ENCODE measurements at places on chromosomes 16 and 17.
A peak's percentile ranks its signal among the peaks of the same experiment; 100 is the strongest.

DNA sequence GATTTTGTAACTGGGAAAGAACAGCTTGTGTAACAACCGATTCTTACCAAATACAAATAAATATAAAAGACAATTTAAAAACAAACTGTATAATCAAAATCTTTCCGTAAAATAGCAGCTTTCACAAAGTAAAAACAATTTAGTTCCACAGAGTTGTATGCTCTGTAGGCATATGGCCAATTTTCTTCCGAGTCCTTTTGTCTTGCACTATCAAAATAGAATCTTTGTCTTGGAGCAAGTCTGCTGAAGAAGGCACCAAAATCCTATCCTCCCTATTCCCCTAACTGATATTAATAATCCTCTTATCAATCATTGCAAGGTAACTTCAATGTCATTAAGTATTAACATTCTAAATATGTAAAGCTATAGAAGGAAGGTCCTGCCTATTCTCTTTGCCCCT, 7.6 kb downstream of the THUMPD1 start:
- DNase-seq, result no peak

DNA sequence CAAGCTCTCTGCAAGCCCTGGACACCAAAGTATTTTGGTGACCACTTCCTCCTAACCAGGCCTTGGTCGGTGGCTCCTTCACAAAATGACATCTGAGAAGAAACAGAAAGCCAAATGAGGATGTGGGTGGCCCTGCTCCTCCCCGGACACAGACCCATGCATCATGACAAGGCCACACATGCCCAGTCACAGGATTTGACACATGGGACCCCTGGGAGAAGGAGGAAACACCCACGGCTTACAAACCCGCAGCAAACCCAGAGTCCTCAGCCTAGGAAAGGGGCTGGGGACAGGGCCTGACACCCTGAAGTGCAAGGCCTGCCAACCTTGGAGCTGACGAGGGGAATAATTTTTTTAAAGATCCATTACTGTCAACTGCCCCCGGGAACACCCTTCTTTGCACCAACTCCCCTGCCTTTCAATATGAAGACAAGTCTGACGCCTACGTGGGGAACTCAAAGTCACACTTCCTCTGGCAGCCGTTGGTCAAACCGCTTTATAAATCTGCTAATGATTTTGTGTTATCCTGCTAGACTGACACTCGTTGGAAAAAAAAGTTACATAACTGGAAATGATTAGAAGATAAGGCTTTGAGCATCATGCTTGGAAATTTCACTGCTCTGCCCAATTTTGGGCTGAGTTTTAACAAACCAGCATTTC, 41.3 kb downstream of the GAS7 start:
- DNase-seq, result no peak

- DNase-seq, result no peak
Observed at GRCh38 chr17:30921544-30922196, at the start of gene ADAP2. Gene ADAP2, plus strand, starts transcription at chr17:30921945. Its CDS starts 70 bp downstream, at chr17:30922015.

DNA sequence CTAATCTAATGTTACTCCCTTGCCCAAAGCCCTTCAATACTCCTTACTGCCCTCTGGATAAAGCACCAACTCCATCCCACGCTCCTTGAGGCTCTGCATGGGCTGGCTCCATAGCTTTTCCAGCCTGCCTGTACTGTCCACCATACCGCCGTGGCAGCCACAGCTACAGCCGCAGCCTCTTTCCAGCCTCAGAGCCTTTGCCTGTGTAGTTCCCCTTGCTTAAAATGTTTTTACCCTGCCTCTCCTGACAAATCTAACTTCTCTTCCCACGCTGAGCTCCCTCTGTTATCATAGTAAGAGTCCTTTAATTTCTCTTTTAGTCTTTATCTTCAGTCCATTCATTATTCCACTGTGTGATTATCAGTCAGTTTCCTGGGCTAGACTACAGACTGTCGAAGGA, 22.0 kb downstream of the TEX14 start:
- DNase-seq, result no peak

GRCh38 chr17:58311429-58311894, 17.1 kb downstream of the TSPOAP1 start:
- no peak for DNase-seq

GRCh38 chr17:11618861-11619566, 20.7 kb downstream of the DNAH9 start:
- no peak for DNase-seq

GRCh38 chr16:51940183-51940582, 606.8 kb downstream of the TOX3 start:
- no peak for DNase-seq

DNA sequence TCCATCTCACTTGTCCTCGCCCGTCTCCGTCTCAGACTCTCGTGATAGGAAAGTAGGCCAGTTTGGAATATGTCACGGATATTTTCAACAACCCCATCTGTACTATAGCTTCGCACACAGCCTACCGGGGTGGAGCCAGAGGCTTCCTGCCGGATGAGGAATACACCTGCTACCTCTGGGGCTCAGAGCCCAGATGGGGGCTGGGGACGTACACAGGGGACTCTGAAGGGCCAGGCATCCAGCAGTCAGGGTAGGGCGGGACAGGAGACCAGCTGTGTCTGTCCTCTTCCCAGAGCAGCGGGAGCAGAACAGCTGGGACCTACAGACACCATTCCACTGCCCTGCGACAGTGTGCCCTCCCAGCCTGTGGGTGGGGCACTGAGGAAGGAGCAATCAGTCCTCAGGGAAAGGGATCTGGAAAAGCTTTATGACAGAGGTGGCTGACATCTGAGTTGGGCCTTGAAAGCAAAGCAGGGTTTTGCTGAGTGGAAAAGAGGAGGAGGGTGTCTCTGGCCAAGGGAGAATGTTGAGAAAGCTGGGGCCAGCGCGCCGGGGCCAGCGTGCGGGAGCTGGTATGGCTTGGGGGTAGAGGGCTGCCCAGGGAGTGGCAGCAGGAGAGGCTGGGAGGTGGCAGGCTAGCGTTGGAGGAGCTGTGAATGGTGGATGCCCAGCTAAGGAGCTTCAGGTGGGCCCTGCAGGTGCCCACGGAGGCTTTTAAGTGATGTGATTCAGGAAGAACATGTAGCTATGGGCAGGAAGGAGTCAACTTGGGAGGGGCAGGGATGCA, 11.5 kb upstream of the SRCIN1 start:
- DNase-seq, result no peak

DNA sequence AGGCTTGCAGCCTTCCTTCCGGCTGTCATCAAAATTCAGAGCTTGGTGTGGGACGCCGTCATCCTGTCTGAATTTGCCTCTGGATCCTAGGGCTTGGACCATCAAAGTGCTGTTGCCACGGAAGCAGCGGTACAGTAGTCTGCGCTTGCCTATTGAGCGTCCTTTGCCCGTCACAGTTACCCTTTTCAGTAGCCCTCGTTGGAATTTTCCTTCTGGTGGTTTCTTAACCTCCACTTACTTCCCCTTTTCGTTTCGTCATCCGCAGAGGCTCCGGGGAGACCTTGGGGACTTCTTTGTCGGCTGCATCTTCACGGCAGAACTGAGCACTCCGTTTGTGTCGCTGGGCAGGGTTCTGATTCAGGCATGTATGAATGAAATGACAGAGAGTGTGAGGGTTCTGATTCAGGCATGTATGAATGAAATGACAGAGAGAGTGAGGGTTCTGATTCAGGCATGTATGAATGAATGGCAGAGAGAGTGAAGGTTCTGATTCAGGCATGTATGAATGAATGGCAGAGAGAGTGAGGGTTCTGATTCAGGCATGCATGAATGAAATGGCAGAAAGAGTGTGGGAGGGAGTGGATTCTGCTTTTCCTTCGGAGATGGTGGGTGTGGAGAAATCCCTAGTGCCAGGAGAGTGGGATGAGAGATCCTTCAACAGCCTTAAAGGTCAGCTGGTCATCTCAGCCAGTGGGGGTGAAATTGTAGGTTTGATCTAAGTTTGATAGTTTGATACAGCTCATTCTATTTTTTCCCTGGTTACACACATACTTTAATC, 8.0 kb downstream of the TLCD3A start:
- DNase-seq, result peak; percentile 25

- DNase-seq, result no peak
Observed at GRCh38 chr16:18788828-18789514, 1.2 kb downstream of the RPS15A start.

GRCh38 chr17:10474536-10474935, 5.2 kb upstream of the MYH4 start:
- DNase-seq, result no peak

GRCh38 chr17:39416141-39416540, 14.7 kb upstream of the FBXL20 start:
- DNase-seq, result no peak

DNA sequence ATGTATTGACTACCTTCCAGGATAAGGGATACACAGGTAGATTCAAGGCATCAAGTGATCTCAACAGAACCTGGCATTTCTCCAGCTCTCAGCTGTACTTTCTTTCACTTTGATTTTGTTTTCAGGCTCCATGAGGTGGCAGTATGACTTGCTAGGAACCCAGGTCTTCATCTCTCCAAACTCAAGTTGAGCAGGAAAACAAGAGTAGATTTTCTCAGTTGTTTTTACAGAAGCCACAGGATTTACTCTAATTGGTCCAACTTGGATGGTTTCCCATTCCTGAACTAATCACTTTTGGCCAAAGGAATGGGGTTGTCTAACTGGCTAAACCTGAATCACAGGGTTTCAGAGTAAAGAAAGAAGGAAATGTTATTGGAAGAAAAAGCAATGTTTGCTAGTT, 146.6 kb downstream of the TRIM37 start:
- no peak for DNase-seq

DNA sequence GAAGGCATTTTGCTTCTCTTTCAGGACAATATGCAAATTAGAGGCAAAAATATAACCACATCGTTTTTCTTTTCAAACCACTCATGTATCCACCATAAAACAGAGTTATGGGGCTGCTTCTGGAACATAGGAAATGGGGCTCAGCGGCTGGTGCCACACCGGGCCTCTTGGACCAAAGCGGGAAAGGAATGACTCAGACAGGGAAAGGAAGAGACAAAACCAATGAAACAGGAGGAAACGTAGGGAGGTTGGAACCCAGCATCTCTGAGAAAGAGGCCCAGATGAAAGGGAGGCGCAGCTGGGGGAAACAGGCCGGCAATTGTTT, 28.5 kb downstream of the CUEDC1 start:
- DNase-seq, result no peak

DNA sequence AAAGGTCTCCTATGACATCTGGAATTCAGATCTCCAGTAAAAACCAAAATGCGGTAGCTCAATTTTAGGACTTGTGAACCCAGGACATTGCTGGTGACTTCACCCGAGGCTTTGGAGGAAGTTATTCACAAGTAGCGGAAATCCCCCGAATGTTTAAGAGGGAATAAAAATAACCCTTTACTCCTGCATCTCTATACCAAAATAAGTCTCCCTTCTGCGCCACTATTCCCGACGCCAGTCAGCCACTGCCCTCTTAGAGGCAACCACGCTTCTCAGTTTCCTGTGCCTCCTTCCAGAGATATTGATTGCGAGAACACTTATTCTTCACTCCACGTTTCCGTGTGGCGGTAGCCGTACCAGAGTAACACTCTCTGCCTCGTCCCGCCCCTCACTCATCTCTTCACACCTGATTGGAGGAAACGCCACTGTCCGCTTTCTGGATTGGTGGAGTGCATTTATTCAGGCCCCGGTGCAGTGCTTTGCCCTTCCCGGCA, 27.4 kb downstream of the EMP2 start:
- DNase-seq, result peak; percentile 31

- DNase-seq, result peak; percentile 69
Observed at GRCh38 chr16:28623172-28623711, 13.4 kb upstream of the SULT1A1 start.

- no peak for DNase-seq
Observed at GRCh38 chr16:3042376-3042775, 4.0 kb upstream of the MMP25 start.

DNA sequence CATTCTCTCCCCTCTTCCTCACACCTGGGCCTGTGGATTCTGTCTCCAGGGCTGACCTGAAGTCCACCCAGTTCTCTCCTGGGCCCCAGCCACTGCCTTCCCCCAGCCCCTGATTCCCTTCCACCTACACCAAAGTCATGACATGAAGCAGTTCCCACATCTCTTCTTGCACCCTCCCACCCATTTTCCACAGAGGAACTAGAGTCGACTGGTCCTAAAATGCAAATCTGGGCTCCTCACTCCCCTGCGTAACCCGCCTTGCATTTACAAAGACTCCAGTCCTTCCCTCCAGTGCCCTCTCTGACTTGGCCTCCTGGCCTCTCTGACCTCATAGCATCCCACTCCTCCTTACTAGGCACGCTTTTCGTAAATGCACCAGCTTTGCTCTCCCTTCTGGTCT, 14.8 kb downstream of the COX6A2 start:
- DNase-seq, result no peak

DNA sequence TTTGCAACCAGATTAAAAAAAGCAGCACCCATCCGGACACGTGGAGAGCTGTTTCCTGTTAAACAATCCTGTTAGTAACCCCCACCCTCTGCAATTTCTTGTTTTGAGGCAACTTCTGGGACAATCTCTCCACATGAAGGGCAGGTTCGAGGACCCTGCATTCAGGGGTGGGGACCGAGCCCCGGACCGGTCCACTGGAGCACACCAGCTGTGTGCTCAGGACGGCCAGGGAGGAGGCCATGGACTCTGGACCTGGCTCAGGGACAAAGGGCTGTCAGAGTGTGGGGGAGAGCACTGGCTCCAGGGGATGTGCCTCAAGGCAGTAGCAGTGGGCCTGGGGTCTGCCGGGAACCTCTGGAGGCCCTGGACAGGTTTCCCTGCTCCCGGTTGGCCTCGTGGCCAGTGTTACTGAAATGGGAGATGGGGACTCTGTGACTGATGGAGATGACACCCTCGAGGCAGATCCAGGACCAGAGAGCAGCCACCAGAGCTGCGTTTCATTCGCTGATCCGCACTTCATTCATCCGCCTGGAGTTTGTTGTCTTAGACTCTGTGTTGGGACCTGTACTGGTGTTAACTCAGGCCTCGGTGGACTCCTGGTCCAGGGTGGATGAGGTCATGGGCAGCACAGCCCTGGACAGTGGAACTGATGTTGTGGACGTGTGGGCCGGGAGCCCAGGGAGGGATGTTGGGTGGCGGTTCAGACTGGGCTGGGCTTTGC, 2.9 kb upstream of the CPNE7 start:
- DNase-seq, result no peak

- DNase-seq, result no peak
Observed at GRCh38 chr16:8722025-8722348, 47.6 kb downstream of the ABAT start.

DNA sequence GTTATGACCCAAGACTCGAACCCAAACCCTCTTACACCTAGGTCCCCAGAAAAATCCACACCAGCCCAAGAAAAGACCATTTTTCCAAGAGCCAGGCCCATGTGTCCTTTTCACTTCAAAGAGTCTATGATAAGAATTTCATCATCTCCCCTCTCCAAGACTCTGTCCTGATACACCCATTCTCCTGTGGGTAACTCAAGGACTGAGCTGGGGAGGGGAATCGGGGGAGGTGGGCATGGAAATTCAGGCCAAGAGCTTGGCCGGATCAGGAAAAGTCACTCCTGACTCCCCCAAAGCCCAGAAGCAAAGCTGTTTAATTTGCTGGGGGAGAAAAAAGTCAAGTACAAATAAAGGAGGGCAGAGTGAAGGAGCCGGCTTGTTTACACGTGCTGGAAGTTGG, 3.7 kb downstream of the ACLY start:
- DNase-seq, result no peak

DNA sequence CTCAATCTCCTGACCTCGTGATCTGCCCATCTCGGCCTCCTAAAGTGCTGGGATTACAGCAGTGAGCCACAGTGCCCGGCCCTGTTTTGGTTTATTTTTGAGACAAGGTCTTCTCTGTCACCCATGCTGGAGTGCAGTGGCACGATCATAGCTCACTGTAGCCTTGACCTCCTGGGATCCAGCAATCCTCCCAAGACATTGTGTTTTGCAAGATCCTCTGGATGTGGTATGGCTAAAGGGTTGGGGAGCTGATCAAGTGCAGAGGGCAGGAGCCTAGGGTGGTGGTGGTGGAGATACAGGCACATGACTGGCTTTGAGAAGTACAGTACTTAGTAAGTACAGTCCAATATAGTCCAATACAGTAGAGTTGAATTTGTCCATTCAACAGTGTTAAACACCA, 16.6 kb upstream of the TNS4 start:
- no peak for DNase-seq
